ENCODE measurements at places on chromosomes 12 and 14.

DNA sequence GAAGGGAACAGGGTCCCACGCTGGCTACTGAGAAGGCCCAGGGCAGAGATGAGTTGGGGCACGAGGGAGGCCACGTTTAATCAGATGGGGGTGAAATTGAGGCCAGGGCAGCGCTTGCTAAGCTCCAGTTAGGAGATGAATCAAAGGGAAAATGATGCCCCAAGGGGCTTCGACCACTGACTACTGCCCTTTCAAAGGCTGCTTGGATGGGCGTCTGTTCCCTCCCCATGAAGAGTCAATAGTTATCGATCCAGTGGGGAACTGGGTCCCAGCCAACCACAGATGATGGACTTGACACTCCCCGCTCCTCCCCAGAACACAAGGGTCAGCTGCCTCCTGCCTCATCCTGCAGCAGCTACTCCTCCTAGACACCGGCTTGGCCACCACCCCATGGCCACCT, 55.6 kb downstream of the ESRRB start:
- DNase-seq, result no peak

GRCh38 chr14:105155681-105156413, 12.7 kb downstream of the JAG2 start:
- DNase-seq, result no peak

DNA sequence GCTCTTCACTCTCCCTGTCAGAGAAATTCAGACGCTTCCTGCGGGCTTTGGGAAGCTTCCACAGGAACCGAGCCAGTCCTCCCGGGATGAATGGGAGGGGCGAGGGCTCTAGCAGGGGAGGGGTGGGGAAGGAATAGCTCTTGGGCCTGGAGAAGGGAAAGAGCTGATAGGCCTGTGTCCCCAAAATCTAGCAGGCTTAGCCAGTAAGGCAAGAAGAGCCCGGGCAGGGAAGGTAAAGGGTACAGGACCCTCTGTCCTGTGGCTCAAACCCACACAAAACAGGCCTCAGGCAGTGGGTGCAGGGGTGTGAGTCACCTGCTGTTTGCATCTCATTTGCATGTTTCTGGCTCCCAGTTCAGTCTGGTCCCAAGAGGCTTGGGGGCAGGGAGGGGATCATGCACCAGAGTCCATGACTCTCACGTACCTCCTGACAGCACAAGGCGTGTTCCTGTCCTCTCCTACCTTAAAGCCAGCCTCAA, 8.7 kb upstream of the SMUG1 start:
- peak; percentile 68 for DNase-seq

DNA sequence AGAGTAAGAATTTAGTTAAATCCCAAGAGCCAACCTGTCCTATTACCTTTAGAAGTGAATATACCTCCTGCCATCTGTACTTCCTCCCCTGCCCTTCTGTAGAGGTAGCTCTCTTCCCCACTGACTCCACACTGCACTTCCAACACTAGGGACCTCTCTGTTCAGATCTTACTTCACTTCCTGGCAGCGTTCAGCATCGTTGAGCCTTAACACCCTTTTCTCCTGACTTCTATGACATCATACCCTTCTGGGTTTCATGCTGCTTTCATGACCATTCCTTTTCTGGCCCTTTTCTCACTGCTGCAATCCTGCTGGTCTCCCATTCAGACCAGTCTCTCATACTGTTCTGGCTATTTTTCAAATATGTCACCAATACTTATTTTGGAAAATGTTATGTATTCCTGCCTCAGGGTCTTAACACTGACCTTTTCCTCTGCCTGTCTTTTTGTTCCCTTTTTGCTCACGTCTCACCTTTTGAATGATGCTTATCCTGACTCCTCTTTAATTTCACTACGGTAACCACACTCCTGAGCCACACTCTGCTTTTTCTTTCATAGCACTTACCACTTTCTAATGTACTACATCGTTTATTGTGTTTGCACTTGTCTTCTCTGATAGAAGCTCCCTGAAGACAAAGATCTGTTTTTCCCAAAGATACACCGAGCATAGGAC, 67.6 kb downstream of the PLEKHA5 start:
- no peak for DNase-seq

GRCh38 chr14:73859145-73859544, 7.5 kb downstream of the PTGR2 start:
- no peak for DNase-seq

DNA sequence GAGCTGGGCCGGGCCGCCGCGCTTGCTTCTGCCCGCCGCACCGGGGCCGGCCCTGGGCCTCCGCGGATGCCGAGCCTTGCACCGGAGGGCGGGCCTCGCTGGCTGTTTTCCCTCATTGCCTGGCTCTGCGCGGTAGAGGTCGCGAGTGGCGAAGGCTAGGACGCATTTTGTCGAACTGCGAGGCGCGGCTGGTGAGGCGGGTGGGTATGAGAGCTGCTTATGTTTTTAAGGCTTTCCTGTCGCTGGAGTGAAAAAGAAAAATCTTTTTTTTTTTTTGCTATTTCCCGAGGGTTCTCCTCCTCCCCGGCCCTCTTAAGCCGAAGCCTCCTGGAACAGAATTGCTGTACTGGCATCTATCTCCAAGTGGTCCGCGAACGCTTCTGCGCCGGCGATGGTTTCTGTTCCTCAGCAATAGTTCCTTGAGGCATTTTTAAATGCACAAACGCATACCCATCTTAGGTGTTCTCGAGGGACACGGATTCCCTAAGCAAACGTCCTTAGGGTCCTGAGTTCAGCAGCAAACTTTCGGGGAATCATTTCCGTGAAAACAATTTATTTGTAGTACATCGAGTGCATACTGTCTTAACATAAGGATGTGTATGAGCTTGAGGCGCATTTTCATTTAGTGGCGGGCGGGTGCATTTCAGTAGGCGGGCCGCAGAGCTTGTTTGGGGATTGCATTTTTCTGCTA, 631 bp downstream of the RESF1 start:
- peak; percentile 34 for DNase-seq

GRCh38 chr12:127235761-127236160, 1031.2 kb upstream of the TMEM132C start:
- DNase-seq, result no peak

- DNase-seq, result no peak
Observed at GRCh38 chr14:64195199-64195598, 99.0 kb downstream of the ESR2 start.

Measured in fibroblast of upper back skin (primary cell).